Amniotic epithelial cell (primary cell): ENCODE measurements at places on chromosomes 12 and 14.
A peak's percentile ranks its signal among the peaks of the same experiment; 100 is the strongest.

- DNase-seq = no peak
These were observed 1083.7 kb upstream of the FLRT2 start for GRCh38 chr14:84446250-84446649.

DNA sequence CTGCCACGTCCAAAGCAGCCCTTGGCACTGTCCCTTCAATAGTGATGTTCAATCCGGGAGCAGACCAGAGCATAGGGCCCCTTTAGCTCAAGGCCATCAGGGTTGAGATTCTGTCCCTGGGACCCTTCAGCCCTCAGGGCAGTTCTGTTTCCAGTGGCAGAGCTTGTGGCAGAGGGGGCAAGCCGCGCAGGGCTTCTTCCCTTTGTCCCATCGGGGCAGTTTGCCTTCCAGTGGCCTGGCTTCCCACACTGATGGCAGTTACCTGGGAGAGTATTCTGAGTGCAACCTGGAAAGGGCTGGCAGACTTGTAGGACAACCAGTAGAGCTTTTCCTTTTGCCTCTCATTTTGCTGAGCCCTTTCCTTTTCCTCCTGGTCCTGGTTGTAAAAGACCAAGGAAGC is 43.7 kb upstream of the RNU6-8 start:
- no peak for DNase-seq

DNA sequence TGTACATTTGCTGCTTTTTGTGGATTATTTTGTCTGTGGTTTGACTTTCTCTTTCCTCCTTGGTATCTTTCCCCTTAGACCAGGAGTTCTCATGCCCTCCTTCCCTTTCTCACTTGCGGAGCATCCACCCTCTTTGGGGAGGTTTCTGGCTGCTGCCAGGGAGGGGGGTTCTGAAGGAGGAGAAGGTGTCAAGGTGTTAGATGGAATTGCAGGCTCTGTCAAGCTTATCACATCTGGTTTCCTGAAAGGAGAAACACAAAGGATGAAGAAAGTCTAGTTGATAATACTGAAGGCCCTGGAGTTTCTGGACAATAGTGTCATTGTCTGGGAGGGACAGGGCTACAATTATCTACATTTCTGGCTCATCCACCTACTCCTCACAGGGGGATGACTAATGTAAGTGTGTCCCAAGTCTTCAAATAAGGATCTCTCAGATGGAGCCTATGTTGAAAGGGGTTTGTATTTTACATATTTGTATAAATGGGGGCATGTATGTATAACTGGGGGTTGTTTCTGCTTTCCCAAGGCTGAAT is 217.3 kb upstream of the CCDC196 start:
- no peak for DNase-seq

- no peak for DNase-seq
These were observed 49.3 kb upstream of the USP44 start for GRCh38 chr12:95600567-95600966.

DNA sequence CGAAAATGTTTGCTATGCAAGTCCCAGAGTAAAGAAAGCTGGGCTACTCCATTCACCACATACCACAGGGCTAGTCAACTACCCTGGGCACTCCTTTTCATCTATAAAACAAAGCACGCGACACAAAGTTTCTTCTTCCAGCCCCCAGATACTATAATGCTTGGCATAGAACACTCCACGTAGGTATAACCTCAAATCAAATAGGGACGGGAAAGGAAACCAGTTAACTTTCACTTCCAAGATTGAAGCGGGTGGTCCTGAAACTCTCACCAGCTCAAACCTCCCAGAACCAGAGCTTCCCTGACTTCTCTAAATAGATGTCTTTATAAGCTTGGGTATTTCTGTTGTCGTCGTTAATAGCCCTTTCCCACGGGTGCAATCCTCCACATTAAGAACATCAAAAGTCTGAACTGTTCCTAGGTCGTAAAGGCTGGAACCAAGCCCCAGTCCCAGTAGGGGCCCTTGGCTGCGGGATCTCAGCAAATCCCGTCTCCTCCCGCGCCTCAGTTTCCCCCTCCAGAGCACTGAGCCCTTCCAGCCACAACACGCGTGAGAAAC is 647 bp downstream of the LGMN start:
- no peak for DNase-seq

DNA sequence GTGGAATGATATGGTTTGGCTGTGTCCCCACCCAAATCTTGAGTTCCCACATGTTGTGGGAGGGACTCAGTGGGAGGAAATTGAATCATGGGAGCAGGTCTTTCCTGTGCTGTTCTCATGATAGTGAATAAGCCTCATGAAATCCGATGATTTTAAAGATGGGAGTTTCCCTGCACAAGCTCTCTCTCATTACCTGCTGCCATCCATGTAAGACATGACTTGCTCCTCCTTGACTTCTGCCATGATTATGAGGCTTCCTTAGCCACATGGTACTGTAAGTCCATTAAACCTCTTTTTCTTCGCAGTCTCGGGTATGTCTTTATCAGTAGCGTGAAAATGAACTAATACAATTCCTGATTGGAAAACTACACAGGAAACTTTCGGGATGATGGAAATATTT is 100.5 kb downstream of the TSHR start:
- DNase-seq = no peak

- no peak for DNase-seq
These were observed 99.3 kb upstream of the PTPRB start for GRCh38 chr12:70736351-70737133.

GRCh38 chr12:19191089-19191488 is 61.6 kb downstream of the PLEKHA5 start:
- DNase-seq = peak; percentile 42

GRCh38 chr14:77961847-77962580 is 162.1 kb downstream of the ADCK1 start:
- DNase-seq = no peak
